LoVo (cell line): ENCODE measurements at places on chromosomes 11 and 22.

DNA sequence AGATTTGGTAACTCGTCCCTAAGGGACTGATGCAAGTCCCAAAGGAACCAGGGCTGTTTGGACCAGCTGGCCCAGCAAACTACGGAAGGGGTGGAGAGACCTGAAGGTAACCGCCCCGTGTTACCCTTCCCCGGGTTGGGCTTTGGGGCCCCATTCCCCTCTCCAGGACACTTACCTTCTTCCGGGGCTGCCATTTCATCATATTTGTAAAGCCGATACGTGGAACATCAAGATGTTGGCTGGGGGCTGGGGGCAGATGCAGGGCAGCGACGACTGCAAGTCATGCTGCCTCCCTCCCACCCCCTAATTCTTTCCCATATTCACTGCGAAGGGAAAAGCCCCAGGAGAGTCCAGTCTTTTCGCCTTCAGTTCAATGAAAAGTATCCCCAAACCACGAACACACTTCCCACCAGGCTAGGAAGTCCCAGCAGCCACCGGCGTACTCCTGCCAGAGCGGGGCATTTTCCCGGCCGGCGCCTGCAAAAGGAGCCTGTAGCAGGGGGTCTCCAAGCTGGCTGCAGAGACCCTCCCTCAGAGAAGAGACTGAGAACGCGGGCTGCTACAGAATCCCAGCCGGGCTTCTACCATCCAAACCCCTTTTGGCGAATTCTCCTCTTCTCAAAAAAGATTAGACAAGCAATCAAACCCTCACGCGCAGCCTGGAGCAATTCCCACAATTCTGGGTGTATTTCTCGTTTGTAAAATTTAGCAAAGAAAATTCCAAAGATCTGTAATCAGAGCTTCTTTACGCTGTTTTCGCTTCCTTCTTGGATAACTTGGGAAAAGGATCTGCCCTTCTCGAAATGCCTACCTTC, 236.7 kb downstream of the TTC28 start:
- no peak for DNase-seq

- no peak for DNase-seq
Measured at GRCh38 chr11:111101881-111102280, 143.6 kb upstream of the POU2AF2 start.

DNA sequence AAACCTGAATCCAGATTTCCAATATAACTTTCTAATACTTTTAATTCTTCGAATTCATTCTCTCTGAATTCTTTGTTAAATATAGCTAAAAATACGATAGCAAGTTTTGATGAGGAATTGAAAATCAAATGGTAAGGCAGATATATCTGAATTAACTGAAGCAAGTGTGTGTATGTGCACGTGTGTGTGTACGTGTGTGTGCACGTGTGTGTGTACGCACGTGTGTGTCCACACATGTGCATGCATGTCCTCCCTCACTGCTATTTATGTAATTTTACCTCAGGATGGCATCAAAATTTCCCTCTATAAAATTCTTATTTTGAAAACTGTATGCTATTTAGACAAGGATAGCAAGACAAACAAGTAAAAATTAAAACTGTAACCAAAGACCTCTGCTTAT, 961.3 kb upstream of the CNTN5 start:
- DNase-seq, result no peak

DNA sequence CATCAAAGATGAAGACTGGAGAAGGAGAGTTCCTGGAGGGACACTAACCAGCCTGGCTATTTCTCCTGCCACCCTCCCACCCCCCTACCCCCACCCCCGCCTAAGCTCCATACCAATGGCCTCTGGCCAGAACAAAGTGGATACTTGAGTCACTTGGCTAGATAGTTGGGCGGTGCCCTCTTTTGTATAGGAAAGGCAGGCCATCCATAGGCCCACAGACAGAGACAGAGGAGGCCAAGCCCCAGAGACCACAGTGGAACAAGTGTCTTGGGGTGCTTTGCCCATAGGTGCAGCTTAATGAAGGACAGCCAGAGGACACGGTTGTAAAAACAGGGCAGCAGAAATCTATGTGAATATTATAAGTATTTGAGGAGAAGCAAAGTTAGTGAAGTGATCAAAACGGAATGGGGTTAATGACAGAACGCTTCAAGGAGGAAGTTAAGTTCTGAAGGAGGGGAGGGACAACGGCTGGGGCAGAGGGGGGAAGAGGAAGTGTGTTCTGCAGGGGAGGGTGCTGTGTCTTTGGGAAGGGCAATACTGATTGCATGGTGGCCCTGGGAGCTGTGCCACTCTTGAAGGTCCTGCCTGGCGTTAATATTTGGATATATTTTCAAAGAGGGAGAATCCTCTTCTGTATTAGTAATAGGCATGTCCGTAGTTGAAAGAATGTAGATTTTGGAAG, 32.7 kb downstream of the FLI1 start:
- no peak for DNase-seq

- no peak for DNase-seq
Measured at GRCh38 chr11:69311767-69312385, 17.9 kb downstream of the MYEOV start.

- no peak for DNase-seq
Measured at GRCh38 chr11:74471668-74472429, 4.5 kb upstream of the KCNE3 start.

- DNase-seq, result no peak
Measured at GRCh38 chr11:78227921-78228320, 39.2 kb downstream of the USP35 start.
